Pulmonary artery endothelial cell (primary cell): ENCODE measurements at places on chromosomes 4 and X. TPM values are rescaled to one million over a fixed set of nuclear protein-coding genes. Genes with fewer than 3 reads are reported as not detected.

Gene PAK3
- total RNA-seq: 0.26 and 1.5 TPM in 2 replicates

- DNase-seq: no peak
Observed at GRCh38 chr4:185542626-185543315, 7.5 kb upstream of the PDLIM3 start.

DNA sequence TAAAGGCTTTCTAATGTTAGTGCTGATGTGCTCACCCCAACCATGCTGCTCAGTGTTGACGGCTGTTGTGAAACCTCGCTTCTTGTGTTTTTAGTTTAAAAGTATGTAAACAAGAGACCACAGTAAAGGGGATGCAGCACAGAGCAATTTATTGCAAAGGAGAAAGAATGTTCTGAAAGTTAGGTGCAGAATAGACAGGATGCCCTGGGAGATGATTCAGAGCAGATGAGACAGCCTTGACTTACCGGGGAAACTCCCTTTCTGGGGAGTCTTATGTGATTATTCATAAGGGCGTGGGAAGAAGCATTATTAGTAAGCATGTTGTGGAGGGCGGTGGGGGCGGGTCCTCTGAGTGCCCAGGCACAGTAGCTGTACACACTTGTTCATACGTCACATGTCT is 47.7 kb downstream of the EVC start:
- peak; percentile 68 for DNase-seq

Gene IBSP
- total RNA-seq: not detected in 2 replicates

DNA sequence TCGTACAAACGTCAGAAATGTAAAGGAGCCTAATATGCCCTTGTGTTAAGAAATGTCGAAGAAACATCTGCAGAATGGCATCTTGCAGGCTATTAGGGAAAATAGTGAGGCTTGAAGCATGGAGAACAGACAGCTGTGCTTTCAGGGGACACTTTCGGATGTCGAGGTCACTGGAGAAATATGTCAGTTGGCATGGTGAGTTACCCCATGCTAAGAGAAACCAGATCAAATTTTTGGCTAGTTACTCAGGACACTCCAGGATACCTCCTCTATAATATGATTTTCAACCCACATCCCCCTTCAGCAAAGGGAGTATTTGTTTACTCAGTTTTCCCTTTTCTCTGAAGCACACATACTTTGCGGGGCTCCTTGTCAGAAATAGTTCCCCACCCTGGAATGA is 171.4 kb downstream of the GPC3 start:
- DNase-seq: no peak

DNA sequence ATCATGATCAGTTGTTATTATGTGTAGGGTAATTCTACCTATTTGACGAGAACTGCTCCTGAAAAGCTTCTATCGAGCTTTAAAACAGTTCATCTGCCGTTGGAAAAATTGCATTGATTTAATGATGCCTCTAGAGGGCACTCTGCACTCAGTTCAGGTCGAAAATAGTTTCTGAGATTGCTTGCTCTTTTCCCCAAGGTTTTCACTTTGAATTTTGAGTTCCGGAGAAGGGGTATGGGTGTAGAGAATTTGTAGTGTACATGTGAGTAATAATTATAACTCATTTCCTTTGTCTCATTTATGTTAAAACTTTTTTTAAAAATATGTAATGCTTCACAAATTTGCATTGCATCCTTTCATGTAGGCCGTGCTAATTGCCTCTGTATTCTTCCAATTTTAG is 28.4 kb upstream of the TNIP3 start:
- no peak for DNase-seq

Gene SOD3
- total RNA-seq: not detected in 2 replicates

- no peak for DNase-seq
Observed at GRCh38 chrX:14309431-14309830, 219.9 kb upstream of the GLRA2 start.

DNA sequence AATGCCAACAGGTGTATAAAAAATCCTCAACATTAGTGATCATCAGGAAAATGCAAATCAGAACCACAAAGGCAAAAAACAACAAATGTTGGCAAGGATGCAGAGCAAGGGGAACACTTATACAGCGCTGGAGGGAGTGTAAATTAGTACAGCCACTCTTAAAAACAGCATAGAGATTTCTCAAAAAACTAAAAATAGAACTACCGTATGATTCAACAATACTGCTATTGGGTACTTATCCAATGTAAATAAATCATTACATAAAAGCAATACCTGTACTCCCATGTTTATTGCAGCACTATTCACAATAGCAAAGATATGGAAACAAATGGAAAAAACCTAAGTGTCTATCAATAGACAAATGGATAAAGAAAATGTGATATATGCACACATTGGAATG is 171.3 kb downstream of the SLC7A11 start:
- DNase-seq: no peak

Gene RXFP1
- not detected in 2 replicates for total RNA-seq

DNA sequence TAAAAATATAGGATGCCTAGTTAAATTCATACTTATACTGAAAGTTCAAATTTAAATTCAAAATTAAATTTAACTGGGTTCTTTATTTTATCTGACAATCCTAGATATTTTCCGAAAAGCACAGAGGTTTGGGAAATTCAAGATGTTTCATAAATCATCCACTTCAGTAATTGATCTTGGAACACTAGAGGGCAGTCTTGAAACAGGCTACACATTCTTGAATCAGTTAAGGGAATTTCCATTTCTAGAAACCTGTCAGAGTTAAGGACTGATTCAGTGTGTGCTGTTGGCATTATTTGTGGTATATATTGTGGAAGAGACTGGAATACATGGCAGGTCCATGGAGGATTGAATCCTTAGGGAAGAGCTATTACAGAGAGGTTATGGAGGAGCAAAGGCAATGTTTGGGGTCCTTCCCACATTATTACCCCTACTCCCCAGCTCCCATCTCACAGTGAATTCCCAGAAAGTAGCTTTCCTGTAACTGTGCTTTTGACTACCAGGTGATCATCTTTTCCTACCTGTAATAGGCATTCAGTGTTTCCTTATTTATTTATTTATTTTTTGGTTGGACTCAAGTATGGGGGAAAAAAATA is 92.9 kb downstream of the EGF start:
- peak; percentile 15 for DNase-seq

DNA sequence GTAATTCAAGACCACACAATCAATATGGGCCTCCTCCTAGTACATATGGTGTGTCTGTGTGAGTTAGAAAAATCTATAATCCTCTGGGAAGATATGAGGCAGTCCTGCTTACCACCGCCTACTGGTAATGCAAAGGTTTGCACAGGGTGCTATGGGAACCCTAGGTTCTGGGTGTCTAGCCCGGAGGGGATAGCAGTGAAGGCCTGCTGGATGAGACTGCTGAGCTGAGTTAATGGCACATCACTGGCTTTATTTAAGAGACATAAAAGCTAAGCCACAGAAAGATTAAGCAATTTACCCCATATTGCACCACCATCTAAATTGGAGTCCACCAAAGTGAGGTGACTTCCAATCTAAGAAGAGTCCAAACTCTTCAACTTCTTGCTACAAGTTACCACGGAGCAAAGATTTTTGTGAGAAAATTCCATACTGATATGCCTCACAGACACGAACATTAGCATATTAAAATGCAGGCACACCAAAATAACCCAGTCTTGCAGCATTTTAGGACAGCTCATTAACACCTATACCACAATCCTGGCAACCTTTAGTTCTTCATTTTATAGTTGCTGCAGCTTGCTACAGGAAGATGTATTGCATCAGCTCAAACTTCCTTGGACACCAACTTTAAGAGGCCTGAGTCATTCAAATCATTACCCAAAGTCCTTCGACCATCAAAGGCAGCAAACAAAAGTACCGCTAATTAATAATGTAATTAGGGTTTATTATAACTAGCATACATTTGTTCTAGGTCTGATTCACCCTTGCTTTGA is 13.7 kb downstream of the DGKK start:
- DNase-seq: no peak

DNA sequence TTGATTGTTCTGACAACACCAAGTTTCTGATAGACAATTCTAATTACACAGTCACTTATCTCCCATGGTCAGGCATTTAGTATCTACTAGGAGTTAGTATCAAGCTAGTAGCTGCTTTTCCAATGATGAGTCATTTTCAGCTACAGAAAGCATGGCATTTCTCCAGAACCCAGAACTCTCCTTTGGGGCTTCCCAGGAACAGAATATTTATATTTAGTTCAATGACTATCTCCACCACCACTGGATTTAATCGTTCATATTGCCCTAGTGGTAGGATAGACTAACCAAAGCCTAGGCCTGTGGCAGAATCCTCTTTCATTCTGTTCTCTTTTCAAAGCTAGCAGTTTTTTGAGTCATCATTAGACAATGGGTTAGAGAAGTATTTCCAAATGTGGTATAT is 569.4 kb downstream of the GABRG1 start:
- DNase-seq: no peak

Gene S100G
- not detected in 2 replicates for total RNA-seq

GRCh38 chr4:177222781-177223180 is 86.9 kb upstream of the NEIL3 start:
- no peak for DNase-seq
